ENCODE measurements at places on chromosomes 3 and 15.

GRCh38 chr3:108713816-108714215 is 43.4 kb downstream of the RETNLB start:
- DNase-seq: no peak

GRCh38 chr3:16233806-16234205 is 30.9 kb downstream of the DPH3 start:
- DNase-seq: no peak

- no peak for DNase-seq
These were observed 9.4 kb downstream of the AAGAB start for GRCh38 chr15:67244971-67245478.

GRCh38 chr3:15015456-15015855 is 49.7 kb downstream of the MRPS25 start:
- DNase-seq: no peak

GRCh38 chr15:70701891-70702568 is 61.3 kb downstream of the UACA start:
- no peak for DNase-seq
